ENCODE measurements at places on chromosomes 16 and 17.

GRCh38 chr16:67965668-67966548 lies 2.5 kb downstream of the SLC12A4 start:
- DNase-seq = no peak

GRCh38 chr16:27400751-27401620 lies 988 bp upstream of the IL21R start:
- DNase-seq = peak; percentile 46

GRCh38 chr17:4657678-4658077 lies 16.2 kb upstream of the ALOX15 start:
- no peak for DNase-seq

DNA sequence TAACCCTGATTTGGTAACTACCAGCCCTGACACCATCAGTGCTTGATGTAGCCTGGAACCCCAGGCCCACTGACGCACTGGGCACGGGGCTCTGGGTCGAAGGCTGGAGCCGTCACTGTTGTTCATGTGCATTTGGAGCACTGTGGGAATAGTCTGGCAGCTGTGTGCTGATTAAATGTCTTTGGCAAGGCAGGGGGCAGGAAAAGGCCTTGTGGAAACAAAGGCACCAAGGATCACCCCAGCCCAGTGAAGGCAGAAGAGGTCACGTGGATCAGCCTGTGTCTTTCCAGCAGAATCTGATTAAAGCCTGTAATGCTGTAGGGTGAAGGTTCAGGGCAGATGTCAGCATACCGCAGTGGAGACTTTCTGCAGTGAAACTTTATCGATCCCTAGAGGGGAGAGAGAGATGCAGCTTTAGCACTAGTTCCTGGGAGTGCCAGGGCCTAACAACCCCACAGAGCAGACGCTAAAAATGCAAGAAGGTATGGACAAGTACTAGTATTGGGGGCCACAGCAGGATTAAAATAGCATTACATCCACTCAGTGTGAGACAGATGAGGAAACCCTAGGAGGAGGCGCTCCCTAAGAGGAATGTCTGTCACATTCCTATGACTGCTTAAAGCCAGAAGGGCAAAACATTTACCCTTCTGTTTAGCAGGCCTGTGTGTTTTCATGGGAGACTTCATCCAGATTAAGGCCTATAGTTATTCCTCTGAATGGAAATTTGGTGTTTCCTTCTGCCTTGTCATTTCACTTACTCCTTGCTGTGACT lies 9.7 kb downstream of the ZNHIT3 start:
- DNase-seq = no peak

- DNase-seq = peak; percentile 59
These were observed 191.0 kb downstream of the PRKCA start for GRCh38 chr17:66493283-66494019.

DNA sequence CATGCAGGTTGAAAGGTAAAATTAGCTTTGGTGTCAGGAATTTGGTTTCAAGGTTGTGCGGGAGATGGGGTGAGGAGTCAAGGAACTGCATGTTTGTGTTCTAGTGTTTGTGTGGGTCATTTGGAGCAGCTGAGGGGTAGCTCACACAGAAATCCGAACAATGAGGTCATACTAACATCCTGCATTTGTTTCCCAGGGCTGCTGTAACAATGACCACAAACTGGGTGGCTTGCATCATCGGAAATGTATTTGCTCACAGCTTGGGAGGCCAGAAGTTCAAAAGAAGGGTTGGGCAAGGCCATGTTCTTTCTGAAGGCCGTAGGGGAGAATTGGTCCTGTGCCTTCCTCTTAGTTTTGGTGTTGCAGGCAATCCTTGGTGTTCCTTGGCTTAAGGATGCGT lies 287.4 kb downstream of the HAPSTR1 start:
- DNase-seq = no peak
